ENCODE measurements at places on chromosomes 1 and 21.

- no peak for DNase-seq
Measured at GRCh38 chr21:44370027-44370735, 16.8 kb downstream of the TRPM2 start.

- no peak for DNase-seq
Measured at GRCh38 chr1:203691447-203691846, 64.8 kb downstream of the ATP2B4 start.

DNA sequence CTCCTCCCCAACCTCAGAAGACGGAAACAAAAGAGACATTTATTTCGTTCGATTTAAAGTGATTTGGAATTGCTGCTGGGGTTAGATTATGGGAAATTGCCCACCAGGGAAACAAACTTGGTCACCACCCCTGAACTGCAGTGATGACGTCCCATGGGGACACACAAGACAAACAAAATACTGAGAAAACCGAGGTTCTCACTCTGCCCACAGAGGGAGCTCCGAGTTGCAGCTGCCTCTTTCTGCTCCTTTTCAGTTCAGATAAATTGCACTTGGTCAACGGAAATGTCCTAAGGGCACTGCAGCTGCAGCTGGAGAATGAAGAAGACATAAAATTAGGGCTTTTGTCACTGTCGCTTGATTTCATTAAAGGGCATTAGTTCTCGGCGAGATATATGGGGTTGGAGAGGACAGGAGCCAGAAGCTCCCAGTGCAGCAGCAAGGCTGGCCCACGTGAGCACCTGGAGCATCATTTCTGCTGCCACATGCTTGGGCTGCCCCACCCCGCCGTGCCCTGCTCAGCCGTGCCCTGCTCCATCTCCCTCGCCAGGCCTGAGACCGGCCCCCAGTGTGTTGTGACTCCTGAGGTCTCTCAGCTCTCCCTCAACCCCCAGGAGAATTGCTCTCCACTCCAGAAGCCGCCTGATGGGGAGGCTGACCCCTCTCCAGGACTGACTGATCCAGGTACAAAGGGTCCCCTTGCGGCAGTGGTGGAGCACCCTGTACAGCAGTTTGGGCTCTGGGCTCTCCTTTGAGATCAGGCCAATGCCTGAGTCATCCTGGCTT lies 231.7 kb upstream of the AJAP1 start:
- DNase-seq, result no peak

DNA sequence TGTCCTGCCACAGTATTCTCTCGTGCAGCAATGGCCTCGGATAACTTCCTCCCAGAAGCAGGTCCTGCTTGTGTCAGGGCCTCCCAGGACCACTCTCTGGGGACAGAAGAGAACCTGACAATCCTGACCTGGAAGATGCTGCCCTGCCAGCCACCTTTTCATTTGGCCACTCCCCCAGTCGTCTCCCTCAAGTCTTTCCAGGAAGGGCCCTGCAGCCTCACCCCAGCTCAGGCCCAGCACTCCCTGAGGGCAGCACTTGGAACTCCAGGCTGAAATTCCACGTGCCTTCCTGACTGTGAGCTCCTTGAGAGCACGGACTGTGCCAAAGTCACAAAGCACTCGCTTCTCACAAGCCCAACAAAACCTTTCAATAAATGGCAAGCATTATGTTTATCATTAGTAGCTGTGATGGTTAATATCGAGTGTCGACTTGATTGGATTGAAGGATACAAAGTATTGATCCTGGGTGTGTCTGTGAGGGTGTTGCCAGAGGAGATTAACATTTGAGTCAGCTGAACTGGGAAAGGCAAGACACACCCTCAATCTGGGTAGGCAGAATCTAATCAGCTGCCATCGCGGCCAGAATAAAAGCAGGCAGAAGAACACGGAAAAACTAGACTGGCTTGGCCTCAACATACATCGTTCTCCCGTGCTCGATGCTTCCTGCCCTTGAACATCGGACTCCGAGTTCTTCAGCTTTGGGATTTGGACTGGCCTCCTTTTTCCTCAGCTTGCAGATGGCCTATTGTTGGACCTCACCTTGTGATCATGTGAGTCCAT lies 2.3 kb upstream of the CLEC20A start:
- DNase-seq, result no peak
